ENCODE measurements at places on chromosomes 7 and 10.

GRCh38 chr7:121008816-121009215, 20.3 kb downstream of the CPED1 start:
- no peak for DNase-seq

DNA sequence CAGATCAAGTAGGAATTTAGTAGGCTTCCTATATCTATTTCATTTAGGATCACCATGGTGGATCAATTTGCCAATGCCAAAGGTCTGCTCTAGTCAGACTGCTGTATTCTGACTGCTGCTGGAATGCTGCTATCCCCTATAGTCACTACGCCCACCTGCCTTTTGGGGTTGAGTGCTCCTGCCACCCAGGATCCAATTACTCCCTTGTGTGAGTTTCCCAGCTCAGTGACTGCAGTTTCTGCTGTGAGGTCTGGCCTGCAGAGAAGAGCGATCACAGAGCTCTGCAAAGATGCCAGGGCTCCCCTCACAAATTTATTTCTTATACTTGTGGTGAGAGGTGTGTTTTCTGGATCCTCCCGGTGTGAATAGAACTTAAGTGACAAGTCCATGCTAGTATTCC, 88.1 kb upstream of the FOXI2 start:
- DNase-seq = no peak

DNA sequence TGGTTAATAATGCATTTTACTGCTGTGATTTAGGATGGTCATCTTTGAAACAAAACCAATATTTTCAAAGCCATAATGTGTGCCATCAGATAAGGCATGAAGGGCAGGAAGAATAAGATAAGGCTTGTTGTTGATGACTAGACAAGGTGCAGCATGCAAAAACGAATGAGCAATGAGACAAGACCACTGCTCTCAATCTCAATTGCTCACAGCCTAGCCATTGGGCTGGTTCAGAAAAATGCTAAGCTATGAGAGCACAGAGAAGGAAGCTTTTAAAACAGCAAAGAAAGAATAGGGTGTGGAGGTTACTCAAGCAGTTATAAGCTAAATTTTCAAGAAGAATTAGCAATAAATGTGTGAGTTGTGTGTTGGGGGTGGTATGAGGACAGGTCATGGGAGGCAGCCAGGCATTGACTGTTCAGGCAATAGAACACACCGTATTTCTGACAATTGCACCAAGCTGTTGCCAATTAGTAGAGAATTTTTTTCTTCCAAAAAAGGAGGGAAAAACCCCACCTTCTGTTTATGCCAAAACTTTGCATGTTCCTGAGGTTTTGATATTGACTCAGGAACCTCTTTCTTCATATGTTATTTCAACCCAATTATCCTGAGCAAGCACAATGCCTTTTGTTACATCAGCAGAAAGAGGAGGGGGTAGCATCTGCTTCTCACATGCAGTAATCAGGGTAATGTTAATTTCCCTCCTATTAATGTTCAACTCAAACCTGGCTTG, 276.5 kb downstream of the HDAC9 start:
- DNase-seq = no peak

DNA sequence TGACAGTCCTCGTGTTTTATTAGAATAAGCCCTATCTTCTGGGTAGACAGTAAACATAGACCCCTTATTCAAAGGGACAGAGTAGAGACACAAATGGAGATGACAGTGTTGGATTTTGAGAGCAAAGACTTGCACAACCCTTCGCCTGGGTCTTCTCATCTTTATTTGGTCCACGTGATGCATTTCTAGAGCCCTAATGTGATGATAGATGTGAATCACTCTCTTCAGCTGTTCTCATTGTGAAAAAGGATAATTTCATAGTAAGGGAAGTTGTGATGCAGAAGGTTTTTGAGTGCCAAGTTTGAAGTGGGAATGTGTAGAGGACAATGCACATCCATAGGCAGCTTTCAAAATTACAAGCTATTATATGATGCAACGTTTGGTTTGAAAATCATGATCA, 86.3 kb downstream of the CREB5 start:
- DNase-seq = no peak

GRCh38 chr10:70662362-70663220, 9.7 kb upstream of the ADAMTS14 start:
- no peak for DNase-seq

GRCh38 chr10:97050205-97050745, 135.5 kb downstream of the SLIT1 start:
- DNase-seq = no peak

GRCh38 chr10:114073395-114074186, 29.9 kb downstream of the ADRB1 start:
- no peak for DNase-seq

DNA sequence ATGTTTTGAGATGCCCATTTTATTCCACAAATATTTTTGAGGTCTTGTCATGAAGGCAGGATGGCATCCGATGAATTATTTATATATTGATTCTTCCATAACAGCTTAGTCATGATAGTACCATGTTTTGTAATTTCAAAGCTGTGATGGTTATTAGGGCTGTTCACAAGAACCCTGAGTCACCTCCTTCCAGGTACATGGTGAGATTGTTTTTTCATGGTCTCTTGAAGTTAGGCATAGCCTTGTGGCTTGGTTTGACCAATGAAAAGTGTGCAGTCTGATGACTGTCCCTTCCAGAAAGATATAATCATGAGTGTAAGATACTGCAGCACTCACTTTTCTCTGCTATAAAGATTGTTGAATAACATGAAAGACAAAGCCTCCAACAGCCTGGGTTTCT, 274.8 kb downstream of the FGFR2 start:
- DNase-seq = no peak

DNA sequence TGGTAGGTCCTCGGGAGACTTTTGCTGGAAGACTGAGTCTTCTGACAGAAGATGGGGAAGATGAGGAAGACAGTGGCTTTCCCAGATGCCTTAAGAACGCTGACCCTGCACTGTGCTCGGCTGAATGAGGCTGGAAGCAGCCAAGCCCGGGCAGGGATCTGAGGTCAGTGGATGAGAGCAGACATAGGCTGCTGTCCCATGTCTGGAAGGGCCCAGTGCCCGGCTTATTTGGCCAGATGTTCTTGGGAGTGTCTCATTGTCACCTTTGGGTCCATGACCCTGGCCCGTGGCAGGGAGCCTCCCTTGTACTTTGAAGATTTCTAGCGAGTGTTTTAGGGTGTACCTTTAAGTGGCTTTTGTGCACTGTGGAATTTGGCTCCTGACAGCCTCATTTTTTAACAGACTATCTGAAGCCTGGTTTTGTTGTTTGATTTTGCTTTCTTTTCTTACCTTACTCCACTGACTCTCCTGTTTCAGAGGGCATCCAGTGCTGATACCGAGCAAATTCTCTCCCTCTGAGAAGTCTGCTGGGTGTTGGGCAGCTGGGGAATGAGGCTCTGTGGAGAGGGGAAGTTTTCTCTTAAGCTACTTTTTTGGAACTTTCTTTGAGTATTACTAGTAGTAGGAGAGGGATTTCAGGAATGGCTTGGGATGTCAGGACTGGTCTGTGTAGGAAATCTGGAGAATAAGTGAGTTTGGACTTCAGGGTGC, 61.4 kb downstream of the CREB5 start:
- DNase-seq = no peak

DNA sequence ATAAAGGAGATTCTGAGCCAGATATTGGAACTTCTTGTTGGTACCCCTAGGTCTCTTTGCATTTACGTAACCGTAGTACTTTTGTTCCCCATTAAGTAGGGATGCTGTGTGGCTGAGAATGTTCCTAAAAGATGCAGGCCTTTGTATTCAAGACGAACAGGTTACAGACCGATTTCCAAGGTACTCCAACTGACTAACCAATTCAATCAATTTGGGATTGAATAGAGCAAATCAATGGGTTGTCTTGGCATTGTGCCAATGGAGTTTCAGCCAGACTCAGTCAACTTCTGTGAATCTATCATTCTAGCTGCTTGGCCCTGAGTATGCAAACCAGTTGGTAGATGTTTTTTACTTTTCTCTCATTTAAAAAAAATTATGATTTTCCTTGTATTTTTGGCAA, 347.3 kb upstream of the NPVF start:
- no peak for DNase-seq

- no peak for DNase-seq
Measured at GRCh38 chr7:34075523-34076370, 170.4 kb downstream of the BMPER start.

DNA sequence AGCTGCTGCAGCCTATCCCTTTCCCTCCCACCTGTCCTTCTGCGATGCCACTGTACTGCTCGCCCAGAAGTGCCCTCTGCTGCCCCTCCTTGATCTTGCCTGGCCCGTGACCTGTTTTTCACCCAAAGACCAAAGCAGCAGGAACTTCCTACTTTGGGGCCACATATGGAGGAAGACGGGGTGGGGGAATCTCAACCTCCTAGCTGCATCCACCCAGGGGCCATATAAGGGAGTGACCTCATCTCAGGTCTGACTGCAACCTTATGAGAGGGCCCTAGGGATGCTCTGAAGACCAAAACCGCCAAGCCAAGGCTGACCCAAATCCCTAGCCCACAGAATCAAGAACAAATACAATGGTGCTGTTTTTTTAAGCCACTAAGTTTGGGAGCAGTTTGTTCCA, 15.7 kb downstream of the PRKCQ start:
- no peak for DNase-seq

GRCh38 chr10:22825841-22826240, 102.0 kb upstream of the ARMC3 start:
- no peak for DNase-seq

DNA sequence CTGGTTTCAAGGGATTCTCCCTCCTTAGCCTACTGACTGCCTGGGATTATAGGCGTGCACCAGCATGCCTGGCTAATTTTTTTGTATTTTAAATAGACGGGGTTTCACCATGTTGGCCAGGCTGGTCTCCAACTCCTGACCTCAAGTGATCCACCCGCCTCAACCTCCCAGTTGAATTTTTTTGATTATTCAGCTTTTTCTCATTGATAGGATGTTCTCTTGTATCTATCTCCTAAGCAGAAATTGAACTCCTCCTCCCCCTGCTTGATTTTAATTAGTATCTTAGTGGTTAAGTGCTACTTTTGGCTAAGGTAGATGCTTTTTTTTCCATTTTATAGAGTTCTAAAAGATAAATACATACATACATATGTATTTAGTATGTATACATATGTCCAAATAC, 101.0 kb downstream of the ZNF277 start:
- no peak for DNase-seq

GRCh38 chr10:27241652-27242472, 1.3 kb upstream of the ACBD5 start:
- peak; percentile 73 for DNase-seq

DNA sequence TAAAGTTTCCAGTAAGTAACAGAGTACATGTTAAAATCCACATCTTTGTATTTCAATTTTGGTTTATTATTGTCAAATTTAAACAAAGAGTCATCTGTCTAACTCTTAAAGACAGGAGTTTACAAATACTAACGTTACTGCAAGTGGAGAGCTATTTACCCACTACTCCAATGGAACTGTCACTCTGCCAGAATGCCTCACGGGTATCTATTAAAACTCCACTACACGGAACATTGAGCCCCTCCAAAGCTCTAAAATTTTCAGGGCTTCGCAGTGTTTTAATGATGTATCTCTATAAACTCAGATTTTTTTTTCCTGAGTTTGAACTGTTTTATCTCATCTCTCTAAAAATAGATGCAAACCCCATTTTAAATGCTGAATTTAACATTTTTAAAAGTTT, 388.7 kb upstream of the SEMA3A start:
- no peak for DNase-seq

GRCh38 chr7:55077561-55078410, 59.0 kb downstream of the EGFR start:
- no peak for DNase-seq

DNA sequence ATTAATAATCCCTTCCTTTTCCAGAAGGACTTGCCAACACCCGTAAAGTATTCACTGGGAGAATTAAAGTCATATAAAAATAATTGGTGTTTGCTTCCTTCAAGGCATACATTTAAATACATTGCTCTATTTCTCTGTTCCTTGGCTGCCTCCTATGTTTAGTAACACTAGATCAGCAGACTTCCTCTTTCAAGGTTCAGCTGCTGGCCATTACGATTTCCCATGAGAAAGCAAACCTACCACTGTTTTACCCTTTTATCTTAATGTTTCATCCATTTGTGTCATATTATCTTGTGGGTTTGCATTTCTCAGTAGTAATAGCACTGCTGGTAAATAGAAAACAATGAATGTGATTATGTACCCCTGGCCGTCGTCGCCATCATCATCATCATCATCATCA, 313.8 kb upstream of the BMPER start:
- DNase-seq = no peak

DNA sequence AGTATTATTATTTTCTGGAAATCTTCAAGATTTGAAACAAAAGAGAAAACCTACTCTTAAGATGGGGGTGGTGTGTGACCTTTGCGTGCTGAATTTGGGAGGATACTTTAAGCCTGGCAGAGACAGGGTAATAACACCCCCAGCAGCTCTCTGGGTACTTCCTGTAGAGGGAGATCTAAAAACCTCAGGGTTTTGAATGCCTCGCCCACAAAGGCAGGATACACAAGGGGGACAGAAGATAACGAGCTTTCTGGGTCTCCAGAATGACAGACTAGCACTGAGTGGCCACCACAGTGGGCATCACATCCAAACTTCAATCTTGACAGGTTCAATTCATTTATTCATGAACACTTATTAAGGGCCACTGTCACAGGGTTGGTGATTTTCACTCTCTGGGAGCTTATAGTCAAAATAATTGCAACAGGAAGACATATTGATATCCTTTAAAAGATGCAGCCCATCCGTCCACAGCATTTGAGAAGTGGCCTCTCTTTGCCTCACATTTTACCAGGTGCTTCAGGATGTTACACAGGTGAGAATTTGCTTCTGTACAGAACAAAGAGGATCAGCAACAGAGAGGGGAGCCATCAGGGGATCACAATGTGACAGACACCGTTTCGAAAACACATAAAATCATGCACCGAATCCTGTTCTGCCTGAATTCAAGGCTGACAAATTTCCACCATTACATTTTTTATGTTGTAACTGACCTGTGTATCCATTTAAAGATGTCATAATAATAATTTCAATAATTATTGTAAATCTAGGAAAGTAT, 14.3 kb downstream of the CPA1 start:
- DNase-seq = peak; percentile 5

- DNase-seq = no peak
Measured at GRCh38 chr10:8712656-8713055, 658.2 kb downstream of the GATA3 start.

- DNase-seq = no peak
Measured at GRCh38 chr10:329361-330099, 194.3 kb downstream of the ZMYND11 start.

- DNase-seq = no peak
Measured at GRCh38 chr7:104040666-104041065, 51.2 kb upstream of the RELN start.

DNA sequence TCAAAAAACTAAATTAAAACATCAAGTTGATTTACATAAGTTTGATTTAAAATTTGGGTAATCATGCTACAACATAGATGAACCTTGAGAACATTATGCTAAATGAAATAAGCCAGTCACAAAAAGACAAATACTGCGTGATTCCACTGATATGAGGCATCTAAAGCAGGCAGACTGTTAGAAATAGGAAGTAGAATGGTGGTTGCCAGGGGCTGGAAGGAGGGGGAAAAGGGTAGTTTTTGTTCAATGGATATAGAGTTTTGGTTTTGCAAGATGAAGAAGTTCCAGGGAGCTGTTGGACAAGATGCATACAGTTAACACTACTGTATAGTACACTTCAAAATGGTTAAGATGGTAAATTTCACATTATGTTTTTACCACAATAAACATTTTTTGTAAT, 45.0 kb upstream of the IFRD1 start:
- DNase-seq = no peak

Data from effector CD8-positive, alpha-beta T cell (primary cell).